ENCODE measurements at places on chromosomes 4 and X.

DNA sequence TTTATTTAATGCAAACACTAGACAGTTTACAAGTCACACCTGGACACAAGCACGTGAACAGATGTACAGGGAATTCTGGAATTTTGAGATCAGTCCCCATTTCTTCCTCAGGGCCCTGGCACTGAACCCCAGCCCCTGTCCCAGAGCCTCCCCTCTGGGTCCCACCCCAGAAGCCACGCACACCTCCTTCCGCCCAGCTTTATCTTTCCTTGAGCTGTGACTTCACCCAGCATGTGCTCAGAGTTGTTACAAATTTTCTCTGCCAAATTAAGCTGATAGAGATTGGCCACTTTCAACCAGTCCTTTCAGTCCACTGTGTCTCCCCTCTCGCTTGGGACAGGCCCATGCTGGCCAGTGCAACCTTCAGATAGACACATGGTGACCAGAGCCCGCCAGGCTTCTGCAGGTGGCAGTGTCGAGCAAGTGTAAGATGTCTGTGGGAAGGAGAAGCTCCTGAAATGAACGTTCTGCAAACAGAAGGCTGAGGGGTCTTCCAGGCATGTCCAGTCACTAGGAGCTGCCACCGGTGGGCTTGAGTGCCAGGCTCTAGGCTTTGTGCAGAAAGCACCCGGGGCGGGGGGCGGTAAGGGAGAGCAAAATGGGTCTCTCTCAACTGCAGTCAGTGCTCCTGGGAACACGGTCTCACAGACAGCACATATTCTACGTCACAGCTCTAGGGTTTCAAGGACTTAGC, 73.3 kb downstream of the MTMR1 start:
- no peak for DNase-seq

DNA sequence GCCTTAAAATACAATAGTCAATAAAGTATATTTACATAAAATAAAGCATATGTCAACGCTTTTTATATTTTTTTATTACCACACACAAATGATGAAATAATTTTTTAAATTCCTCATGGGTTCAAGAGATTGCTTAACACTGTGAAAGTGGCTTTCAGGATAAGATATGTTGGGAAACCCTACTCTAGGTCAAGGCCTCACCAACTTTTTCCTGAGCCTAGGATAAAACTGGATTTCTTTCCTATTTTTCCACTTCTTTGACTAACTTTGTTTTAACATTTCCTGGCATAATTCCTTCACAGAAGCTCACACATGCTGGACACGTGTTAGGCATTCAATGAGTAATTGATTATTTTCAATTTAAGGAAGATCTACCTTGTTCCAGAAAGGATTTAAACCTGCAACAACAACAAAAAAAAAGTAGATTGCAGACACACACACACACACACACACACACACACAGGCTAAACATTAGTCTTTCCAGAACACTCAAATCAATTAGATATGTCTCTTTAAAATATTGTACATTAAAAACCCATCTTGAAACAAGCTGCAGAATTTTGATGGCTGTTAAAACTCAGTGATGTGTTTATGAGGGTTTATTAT, 9.1 kb downstream of the KLB start:
- no peak for DNase-seq

DNA sequence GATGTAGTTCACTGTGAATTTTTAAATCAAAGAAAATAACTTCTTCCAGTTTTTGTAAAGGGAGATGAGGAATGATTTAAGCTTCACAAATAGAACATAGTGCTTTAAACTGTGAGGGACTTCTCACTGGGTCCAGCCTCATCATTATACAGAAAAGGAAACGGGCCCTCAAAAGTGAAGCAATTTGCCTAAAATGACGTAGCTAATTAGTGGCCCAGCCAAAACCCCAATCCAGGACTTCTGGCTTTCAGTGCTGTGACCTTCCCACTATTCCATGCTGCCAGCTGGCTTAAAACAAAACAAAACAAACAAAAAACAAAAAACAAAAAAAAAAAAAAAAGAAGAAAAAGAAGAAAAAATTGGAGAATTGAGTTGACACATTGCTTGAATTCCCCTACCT, 45.0 kb upstream of the STOX2 start:
- no peak for DNase-seq

GRCh38 chrX:31232506-31232905, 160.7 kb upstream of the FTHL17 start:
- no peak for DNase-seq

DNA sequence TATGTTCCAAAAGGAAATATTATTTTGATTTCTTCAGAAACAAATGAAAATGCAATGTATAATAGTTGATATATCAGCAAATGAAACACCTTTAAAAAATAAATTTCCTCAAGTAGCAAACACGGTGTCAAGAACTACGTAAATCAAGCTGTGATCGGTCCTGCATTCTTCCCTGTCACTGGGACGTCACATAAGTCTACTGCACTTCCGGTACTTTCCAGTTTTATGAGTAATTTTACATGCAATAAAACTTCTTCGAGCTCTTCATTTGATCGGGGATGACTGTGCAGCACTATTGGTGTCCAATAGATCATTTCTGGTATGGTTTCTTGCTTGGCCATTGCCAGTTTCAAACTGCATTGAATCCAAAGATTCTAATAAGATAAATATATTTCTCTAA, 114.0 kb upstream of the VEGFC start:
- no peak for DNase-seq

- no peak for DNase-seq
These were observed 66.3 kb downstream of the ZFYVE28 start for GRCh38 chr4:2352171-2352570.

- DNase-seq: no peak
These were observed 105.4 kb upstream of the TLL1 start for GRCh38 chr4:165767671-165768070.

DNA sequence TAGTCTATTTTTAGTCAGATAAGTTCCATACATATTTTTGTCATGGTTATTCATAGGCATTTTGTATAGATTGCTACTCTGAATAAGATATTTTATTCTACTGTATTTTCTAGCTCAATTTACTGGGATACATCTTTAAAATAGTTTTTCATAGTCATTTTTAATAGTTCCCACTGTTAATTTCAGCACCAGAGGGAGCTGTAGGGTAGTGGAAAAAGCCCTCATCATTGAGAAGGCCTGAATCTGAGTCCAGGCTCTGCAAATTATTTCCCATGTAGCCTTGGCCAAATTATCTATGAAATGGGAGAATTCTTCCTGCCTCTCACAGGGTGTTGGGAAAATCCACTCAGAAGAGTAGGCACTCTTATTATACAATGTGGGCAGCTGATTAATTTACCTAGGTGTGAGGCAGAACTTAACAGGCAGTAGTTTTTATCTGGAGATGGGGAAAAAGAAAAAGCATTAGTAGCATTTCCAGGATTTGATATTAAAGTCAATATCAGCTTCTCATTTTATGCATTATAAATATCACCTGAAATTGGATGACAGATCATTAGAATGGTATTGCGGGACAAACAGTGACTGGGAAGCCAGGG, 102.9 kb upstream of the PAQR3 start:
- DNase-seq: no peak

GRCh38 chrX:44795945-44796450, 47.8 kb upstream of the DUSP21 start:
- no peak for DNase-seq

DNA sequence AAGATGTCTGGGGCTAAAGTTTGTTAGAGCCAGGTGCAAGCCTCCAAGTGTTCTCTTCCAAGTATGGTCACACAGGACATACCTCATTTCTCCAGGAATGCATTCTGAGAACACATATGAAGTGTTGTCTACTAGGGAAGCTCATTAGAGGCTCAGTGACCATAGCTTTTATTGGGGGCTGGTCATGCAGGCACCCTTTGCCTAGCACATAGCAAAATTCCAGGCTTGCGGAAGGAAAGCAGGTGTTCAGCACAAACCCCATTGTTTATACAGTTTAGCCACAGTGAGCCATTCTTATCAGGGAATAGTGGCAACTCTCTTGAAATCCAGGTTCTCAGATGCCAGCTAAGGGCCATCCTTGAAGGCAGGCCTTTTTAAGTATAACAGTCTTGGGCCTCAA, 339.4 kb upstream of the ZCCHC13 start:
- DNase-seq: no peak

DNA sequence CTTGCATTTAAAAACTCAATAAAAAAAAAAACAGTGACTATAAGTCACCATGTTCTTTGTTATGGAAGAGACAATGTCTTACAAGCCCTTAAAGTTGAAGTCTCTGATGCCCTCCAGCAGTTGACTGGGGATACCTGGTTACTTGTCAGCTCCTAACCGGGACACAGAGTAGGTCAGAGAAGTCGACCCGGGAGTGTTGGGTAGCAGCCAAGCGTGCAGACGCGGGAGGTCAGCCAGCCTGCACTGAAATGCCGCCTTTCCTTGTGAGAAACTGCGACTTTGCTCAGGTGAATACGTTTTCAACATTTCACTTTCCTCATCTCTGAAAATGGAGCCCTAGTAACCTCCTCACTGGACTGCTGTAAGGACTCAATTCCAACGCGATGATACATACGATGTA, 81.8 kb downstream of the F11 start:
- DNase-seq: no peak

DNA sequence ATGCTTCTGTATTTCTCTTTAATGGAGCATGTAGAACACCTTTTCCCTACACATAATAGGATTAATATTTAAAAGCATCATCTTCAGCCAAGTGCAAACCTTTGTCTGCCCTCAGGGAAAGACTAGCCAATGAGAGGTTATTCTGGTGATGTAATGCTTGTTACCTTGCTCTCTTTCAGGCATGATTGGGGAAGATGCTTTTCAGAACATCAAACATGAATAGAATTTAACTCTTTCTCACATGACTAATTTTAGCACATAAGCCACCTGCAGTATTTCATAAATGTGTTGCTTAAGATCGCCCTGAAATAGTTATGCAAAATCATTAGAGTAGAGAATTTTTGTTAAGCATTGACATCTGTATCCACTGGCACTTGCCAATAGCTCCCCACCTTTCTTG, 10.7 kb upstream of the EPGN start:
- DNase-seq: no peak

- no peak for DNase-seq
These were observed 7.6 kb upstream of the AMELX start for GRCh38 chrX:11285651-11286050.

GRCh38 chr4:87499403-87500091, 29.6 kb downstream of the SPARCL1 start:
- DNase-seq: no peak

DNA sequence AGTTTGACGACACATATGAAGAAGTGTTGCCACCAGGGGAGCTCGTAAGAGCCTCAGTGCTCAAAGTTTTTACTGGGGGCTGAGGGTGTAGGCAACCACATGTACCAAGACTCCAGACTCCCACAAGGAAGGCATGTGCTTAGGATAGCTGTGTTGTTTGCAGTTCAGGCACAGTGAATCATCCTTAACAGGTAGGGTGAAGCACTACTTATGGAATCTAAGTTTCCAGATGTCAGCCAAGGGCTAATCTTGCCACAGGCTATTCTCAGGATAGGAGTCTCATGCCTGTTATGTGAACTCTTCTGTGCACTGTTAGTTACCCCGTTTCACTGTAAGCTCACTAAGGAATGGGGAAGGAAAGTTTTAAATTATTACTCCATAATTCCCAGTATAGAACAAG, 202.6 kb downstream of the TMA16 start:
- DNase-seq: no peak

- DNase-seq: no peak
These were observed 102.0 kb downstream of the PTTG2 start for GRCh38 chr4:38062088-38062775.

DNA sequence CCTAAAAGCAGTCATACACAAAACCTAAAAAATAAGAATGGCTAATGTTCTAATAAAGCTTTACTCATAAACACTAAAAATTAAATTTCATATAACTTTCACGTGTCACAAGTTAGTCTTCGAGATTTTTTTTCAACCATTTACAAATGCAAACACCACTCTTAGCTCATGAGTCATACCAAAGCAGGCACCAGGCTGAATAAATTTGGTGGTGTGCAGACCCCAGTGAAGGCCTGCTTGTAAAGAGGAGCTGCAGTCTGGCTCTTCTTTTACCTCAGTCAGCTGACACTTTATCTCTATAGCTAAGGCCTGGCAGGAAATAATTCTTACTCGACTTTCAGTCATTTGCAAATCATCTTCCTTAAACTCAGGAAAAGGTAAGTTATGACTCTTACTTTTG, 37.4 kb downstream of the CLOCK start:
- no peak for DNase-seq

GRCh38 chrX:154012336-154012991, 7.2 kb downstream of the IRAK1 start:
- DNase-seq: no peak

GRCh38 chr4:119498527-119498926, 130.1 kb downstream of the PDE5A start:
- DNase-seq: no peak

DNA sequence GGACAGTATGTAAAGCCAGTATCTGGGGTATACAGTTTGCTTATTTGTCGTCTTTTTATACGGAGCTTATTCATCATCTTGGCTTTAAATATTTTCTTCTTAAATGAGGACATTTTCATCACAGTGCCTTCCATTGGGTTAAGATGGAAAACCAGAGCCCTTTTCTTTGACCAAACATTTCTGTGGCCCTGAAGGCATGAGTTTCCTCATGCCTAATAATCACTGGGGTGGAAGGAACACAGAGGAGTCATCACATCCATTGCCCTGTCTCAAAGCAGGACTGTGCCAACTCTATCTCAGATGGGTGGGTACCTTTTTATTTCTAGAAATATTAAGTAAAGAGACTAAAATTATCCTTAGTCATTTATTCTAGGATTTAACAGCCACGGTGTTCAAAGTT, 40.0 kb downstream of the CHRDL1 start:
- DNase-seq: no peak

GRCh38 chrX:43373032-43373431, 283.1 kb upstream of the MAOA start:
- no peak for DNase-seq

DNA sequence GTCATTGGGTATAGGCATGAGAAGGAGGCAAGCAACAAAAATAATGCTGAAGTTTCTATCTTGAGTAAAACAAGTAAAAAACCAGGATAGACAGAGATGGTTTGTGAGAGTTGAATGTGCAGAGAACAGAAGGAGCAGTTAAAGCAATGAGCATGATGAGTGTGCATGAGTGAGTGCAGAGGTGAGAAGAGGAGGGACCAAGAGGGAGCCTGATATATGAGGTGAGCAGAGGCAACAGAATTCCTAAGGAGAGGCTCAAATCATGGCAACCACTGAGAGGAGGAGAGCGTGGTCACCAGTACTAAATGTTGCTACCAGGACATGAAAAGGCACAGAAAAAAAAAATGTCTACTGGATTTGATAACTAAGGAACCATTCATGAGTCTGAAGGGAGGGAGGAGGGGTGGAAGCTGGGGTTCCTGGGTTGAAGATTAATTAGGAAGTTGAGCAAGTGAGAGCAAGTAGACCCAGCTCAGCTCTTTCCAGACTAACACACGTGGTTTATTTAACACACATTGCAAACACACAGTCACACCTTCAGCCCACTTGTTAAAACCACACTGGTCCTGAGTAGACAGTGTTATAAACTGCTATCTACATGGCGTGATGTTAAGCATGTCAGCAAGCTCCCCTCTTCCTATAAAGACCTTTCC, 69.0 kb upstream of the IQCM start:
- no peak for DNase-seq

GRCh38 chr4:151921386-151921785, 160.6 kb upstream of the GATB start:
- DNase-seq: no peak

All from stimulated activated CD4-positive, alpha-beta T cell treated with anti-CD3 and anti-CD28 coated beads, Interleukin-1b, Interleukin-23, amount 100 ng/mL, for 1 hour (primary cell).